ENCODE measurements at places on chromosomes 11 and 22.

- DNase-seq: peak; percentile 96
Observed at GRCh38 chr22:43263645-43264514, 76.9 kb upstream of the TTLL12 start.

DNA sequence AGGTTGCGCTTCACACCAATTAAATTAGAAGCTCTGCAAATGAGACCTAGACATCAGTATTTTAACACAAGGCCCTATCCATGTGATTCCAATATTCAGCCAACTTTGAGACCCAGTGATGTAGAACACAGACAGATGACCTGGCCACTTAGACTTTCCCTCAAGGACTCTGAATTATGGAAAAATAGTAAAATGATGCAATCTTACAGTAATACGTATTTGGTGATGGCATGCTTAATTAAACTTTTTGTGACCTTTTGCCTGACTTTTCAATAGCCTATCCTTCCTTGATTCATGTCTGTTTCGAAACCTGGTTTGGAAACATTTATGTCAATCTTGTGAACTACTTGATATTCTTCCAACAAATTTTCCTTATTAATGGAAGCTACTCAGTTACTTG, 521.2 kb downstream of the KCNA4 start:
- no peak for DNase-seq

GRCh38 chr11:35404388-35404775, 15.0 kb downstream of the SLC1A2 start:
- no peak for DNase-seq

DNA sequence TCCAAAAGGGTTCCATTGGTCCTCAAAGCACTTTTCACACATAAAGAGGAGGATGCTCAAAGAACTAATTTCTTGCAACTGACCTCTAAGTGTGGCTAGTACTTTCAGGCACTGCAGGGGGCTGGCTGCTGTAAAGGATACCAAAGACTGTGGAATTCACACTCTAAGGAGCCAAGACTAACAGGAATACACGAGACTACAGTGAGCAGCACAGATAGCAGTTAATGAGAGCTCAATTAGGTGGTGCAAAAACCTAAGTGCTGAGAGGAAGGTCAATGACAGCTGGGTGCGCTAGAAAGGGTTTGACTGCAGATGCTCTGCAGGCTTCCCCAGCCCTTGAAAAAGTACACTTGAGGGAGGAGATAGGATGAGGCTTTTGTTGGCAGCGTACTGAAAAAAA, 124.3 kb upstream of the NTM start:
- DNase-seq: no peak

DNA sequence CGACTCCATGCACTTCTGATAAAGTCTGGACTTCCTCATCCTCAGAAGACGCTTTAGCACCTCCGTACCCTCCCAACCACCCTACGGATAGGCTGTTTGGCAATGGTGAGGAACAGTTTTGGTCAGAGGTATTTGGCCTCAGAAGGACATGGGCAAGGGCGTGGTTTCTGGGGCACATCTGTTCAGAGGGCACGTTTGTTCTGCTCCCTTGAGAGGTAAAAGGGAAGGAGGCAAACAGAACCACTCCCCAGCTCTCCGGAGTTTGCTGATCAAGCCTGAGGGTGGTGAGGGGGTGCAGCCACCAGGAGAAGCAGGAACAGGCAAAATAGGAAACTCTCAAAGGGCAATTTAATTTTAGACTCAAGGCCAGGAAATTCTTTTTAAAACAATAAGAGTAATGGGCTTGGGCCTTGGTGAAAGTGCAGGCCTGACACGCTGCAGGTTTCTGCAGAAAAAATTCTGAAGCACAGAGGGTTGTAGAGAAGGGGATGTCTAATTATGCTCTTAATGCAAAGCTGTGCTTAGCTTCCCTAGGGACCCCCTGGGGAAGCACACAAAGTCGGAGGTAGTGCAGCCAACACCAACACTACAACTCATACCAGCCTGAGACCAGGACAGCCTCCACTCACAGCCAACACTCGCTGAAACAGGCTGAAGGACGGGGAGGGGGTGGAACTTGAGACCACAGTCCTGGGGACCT, 23.3 kb downstream of the ETS1 start:
- DNase-seq: no peak

- DNase-seq: no peak
Observed at GRCh38 chr11:125902277-125902926, 604 bp downstream of the PUS3 start.

- no peak for DNase-seq
Observed at GRCh38 chr22:48807155-48807554, 1020.5 kb downstream of the BRD1 start.

DNA sequence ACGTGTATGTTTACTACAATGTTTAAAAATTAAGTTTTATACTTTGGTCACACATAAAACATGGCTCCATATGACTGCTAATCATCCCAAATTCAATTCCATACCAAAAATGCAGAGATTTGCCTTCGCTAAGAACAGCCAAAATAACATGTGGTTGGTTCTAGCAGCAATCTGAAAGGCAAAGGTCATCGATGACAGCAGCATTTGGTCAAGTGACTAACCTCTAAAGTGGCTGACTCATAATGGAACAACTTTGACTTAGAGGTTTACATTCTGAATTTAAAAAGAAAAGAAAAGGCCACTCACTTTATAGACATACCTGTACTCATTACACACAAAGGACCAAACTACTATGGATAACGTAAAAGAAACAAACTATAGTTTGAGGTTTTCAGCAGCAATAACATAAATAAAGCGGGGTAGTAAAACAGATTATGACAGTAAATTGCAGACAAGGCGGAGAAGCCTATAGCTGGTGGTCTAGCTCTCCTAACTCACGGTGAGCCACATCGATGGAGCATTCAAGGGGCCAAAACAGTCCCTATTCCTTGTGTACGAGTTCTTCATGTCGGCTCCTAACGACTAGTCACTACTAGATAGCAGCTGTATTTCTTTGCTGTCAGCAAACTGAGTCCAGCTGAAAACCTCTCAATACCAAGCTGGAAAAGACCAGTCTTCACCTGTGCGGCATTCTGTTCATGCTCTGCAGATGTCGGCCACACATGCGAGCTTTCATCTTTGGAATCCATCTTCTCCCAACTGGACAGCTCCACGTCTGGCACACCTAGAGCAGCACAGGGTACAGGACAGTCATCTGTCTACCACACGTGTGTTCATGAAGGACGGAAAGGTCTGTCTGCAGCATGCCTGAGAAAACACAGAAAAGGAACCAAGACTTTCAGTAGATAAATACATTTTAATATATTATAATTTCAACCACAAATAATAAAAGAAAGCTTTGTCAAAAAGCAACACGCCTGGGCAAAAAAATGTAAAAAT, 42.1 kb downstream of the PRDM10 start:
- DNase-seq: peak; percentile 55

DNA sequence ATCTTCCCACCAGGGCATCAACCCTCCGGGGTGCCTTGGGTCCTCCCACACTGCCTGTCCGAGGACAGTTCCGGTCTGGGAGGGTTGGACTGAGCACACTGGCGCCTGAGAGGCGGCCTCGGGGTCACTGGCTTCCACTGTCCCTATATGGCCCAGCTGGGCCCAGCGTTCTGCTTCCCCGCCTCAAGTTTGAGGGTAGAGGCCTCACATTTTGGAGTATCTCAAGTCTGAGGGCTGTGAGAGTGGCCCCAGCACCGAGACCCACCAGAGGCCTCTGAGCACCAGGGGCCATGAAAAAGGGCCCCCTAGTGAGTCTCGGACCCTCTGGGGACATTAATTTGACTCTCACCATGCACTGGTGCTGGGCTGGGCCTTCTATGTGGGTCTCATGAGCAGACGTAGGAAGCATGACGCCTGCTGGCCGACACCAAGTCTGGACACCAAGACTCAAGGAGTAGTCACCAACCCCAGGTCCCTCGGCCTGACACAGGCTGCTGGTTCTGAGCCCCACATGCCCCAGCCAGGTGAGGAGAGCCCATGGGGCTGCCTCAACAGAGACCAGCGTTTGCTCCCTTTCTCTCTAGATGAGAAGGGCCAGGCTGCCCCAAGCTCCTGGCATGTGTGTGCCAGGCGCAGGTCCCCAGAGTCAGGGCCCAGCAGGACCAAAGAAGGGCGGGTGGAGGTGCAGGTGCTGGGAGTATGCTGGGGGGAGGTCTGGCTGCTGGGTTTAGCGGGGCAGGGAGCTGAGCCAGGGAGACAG, 27.5 kb downstream of the ARVCF start:
- DNase-seq: no peak

- no peak for DNase-seq
Observed at GRCh38 chr22:39348909-39349505, 784 bp upstream of the SYNGR1 start.

DNA sequence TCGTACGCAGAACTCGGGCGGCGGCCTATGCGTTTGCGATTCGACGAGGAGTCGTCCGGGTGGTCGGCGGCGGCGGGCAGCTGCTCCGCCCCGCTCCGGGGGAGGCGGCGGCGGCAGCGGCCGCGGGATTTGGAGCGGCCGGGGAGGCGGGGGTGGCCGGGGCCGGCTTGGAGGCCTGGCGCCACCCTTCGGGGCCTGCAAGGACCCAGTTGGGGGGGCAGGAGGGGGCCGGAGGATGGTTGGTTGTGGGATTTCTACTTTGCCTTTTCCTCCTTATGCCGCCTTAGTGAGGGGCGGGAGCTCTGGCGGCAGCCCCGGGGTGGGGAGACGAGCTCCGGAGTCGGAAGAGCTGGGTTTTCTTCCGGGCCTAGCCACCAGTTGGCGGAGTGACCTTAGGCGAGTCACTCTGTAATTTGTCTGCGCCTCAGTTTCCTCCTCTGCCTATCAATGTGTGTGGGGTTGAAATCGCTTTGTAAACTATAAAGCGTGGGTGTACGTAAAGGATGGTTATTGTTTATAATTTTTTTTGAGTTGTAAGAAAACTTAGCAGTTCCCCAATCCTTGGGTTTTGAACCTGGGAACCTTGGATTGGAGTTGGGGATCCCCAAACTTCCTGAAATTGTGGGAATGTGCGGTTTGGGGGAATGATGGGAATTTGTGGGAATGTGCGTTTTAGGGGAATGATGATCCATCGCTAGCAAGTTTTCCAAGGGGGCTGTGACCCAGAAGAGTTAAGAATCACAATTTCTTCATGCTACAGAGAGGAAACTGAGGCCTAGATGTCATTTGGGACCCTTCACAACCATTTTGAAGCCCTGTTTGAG, 679 bp downstream of the TUG1 start:
- peak; percentile 64 for DNase-seq

- no peak for DNase-seq
Observed at GRCh38 chr11:61706452-61707400, 26.5 kb downstream of the DAGLA start.

GRCh38 chr11:123166071-123166559, 28.9 kb downstream of the CLMP start:
- DNase-seq: peak; percentile 45

- no peak for DNase-seq
Observed at GRCh38 chr22:45353786-45354185, 44.1 kb downstream of the FAM118A start.

DNA sequence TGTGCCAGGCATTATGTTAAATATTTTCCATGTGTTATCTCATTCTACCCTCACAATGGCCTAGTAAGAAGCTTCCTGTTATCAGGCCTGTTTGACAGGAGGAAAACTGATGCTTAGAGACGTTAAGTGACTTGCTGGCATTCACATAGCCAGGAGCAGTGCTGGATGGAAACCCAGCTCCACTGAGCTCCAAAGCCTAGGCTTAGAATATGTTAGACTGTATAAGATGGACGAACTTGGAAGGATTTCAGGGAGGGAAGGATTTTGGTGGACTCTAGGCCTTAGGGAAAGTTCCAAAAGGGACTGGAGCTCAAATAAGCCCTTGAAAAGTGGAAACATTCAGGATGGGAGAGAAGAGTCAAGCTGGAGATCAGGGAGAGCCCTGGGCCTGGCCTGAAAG, 2.1 kb downstream of the CD44 start:
- DNase-seq: no peak

- DNase-seq: no peak
Observed at GRCh38 chr22:32020117-32020516, 22.9 kb upstream of the SLC5A1 start.

DNA sequence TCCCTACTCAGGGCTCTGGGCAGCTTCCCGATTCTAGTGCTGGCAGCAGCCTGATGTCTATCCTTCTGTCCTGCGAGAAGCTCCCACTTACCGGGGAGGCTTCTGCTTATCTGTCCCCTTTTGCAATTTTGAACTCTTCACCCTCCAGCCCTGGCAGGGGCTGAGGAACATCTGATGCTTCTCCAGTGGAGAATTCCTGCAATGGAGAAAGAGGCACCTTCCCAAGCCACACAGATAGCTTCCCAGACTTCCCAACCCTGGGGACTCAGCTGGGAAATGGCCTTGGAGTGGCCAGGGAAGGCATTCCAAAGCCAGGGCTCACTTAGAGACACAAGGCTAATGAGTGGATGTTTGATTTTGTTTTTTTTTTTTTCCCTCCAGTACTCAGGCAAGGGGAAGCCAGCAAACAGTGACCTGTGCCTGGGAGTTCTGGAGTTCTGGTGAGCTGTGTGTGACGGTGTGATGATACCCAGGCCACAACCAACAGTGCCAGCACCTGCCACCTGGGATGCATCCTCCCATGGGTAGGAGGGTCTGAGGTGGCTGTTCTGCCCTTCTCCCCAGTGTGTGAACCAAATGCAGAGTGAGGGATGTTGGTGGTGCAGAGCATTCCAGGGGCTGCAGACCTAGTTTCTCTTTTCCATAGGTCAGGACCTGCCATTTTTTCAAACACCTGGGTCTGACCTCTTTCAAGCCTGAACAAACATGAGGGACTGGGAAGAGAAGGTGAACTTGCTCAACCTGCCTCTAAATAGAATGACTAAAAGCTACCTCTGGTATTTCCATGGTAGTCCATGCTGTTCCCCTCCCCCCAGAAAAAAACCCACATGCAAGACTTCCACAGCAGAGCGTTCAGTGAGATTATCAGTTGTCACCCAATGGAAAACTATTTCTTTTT, 95.1 kb downstream of the CCDC81 start:
- DNase-seq: no peak

DNA sequence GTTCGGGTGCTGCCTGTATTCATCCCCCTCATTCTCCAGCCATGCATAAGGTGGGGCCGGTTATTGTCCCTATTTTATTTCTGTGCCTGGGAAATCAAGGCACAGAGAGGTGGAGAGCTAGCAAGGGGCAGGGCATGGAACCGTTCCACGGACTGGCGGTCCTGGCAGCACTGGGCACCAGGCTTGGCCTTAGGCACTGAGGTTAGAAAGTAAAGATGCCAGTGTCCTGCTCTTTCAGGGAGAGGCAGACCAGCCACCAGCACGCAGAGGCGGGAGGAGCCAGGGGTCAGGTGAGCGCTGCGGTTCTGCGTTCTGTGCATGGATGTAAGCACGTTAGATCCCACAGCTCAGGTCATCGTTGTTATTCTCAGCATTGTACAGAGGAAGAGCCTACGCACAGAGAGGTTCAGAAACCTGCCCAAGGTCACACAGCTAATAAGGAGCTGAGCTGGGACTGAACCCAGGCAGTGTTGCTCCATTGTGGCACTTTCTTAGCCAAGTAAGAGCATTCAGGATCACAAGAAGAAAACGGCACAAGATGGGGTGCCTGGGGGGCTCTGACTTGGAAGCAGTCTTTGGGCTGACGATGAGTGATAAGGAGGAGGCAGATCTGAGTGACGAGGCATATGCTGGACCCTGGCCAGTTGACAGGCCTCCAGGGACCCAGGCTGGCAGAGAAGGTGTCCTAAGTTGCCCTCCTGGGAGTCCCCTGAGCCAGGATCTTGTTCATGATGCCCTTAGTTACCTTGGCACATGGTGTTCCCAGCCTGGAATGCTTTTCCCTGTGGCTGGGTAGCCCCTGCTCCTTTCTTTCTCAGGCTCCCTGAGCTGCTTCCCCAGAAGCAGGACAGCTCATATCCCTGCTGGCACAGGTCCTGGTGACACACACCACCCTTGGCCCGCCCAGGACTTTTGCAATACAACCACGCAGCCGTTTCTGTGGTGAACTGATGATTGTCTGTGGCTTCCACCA, 41.1 kb downstream of the OSBPL5 start:
- DNase-seq: no peak

Measured in activated CD8-positive, alpha-beta memory T cell treated with anti-CD3 and anti-CD28 coated beads, Interleukin-2, amount 10 ng/mL, durations not matched to agents 7 days and 5 days (primary cell).